ENCODE measurements at places on chromosomes 7 and 10.

DNA sequence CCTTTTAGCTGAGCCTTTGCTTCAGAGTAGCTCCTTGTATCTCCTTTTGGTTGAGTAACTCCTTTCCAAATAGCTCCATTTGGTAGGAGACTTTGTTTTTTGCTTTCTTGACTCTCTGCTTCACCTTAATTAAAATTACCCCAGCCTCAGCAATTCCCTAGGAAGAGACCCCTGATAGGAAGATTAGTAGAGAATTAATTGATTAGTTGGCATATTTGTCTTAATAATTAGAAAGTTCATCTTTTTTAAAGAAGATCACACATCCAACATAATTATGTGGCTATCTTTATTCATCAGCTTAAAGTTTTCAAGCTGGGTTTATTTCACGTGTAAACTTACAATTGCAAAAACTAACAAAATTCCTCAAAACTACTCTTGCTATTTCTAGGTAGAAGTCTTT lies 119.1 kb downstream of the LRRN3 start:
- no peak for DNase-seq

DNA sequence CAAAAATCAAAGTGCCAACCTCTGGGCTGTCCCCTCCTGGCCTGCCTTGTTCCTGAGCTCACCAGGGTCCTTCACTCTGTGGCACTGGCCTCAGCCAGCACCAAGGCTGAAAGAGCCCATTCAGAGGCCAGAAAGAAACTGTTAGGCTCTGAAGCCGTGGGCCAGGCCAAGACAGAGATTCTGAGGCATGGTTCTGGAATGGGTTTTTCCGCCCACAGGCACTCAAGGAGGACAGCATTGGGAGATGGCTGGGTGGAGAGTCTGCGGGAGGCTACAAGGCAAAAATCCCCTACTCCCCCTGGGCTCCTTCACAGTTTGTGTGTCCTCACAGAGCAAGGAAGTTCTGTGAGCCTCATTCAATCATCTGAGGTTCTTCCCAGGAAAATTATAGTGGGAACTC lies 31.7 kb downstream of the GRIFIN start:
- DNase-seq = no peak

- DNase-seq = no peak
These were observed 20.5 kb downstream of the CLEC2L start for GRCh38 chr7:139543801-139544603.

DNA sequence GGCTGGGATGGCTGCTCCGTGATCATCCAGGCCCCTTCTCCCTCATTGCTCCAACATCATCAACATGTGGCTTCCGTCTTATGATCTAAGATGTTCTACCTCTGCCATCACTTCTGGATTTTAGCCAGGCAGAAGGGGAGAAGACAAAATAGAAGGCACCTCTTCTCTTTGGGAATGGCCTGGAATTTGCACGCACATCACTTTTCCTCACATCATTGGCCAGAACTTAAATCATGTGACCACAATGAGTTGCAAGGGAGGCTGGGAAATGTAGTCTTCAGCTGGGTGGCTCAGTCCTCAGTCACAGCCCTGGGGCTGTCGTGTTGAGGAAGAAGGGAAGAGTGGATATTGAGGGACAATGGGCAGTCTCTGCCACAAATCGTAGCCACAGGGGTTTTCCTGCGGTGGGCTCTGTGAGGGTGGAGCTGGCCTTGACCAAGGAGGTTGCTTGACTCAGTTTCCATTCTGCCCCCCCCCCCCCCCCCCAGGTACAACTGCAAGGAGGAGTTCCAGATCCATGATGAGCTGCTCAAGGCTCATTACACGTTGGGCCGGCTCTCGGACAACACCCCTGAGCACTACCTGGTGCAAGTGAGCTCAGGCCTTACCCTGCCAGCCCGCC lies 50.3 kb downstream of the PALD1 start:
- no peak for DNase-seq

GRCh38 chr10:12720217-12720981 lies 281.1 kb downstream of the CCDC3 start:
- no peak for DNase-seq

DNA sequence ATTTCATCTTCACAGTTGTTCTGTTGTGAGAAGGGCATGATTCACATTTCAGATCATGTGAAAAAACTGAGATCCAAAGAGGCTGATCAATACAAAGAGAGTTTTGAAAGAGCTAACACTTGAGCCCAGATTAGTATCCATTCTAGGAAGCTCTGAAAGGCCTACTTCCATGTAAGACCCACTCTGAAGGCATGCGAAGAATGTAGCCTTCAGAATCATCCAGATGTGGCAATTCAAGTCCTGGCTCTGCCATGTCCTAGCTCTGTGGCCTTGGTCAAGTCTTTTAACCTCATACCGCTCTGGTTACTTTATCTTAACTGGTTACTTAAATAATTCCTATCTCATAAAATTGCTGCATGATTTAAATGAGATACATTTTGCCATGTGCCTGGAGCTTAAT lies 111.1 kb downstream of the FZD1 start:
- DNase-seq = no peak

DNA sequence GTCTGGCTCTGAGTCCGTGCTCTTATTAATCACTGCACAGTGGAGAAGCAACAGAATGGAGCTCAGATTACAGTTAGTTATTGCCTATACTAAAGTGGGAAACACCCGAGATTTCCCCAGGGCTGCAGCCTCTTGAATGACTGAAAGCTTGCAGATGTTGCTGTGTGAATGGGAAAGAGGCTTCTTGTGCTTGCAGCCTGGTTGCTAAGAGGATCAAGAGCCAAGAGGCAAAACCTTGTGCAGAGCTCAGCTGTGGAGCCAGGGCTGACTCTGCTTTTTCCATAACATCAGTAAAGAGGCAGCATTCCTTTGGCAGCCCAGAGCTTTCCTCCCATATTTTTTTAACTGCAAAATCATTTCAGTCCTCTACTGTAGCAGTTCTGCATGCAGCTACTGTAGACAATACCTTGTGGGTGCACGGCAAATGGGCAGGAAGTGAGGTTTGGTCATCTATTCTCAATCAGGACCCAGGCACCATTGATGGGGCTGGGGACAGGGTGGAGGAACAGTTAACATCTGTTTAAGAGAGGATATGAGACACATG lies 86.5 kb downstream of the RALA start:
- DNase-seq = no peak

DNA sequence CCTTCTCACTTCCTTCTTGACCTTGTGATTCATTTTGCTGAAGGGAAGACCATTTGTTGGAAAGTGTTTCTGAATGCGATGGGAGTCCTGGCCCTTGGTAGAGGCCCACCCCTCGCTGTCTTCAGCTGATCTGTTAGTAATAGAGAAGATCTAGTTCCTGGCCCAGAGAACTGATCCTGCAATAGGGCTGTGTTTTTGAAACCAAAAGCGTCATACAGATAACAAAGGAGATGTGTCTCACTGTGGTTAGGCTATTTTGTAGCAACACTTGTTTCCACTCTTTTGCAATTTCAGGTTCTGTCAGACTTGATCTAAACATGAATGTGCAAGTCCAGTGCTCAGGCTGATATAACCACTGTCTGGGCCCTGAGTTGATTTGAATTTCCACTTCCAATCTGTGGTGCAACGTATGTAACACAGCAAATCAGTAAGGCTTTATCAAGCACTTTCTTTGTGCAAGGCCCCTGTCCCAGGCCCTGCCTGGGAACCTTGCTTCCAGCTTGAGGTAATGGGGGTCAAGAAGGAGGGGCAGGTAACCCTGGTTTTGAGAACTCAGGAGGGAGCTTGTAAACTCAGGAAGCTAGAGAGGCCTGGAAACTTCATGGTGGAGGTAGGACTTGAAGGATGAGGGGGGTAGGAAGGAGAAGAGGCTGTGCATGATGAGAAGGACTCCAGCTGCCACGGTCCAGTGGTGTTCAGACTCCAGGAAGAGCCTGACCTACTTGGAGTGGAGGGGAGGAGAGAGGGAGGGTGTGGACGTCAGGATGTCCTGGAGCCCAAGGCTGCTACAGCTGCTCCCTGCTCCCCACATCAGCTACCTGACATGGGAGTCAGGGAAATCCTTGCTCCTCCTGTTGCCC lies 42.2 kb upstream of the SRGN start:
- DNase-seq = no peak

GRCh38 chr7:129417073-129417472 lies 17.2 kb upstream of the STRIP2 start:
- DNase-seq = no peak

DNA sequence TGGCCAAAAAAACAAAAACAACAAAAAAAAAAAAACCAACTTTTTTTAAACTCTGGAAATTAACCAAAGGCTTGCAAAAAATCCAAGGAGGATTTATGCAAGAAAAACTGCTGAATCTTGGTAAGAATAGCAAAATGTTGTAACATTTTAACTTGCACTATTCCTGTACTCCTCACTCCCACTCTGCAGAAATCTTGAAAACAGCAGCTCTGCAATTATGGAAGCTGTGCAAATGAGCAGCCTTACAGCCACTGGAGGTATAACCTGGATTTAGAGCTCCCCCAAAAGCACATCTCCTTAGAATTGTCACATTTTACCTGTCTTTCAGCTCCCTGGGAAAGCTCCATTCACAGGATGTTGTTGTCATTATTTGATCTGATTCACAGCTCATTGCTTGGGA lies 41.8 kb upstream of the LRGUK start:
- no peak for DNase-seq

GRCh38 chr10:28840971-28841370 lies 163.7 kb downstream of the BAMBI start:
- no peak for DNase-seq

- DNase-seq = no peak
These were observed 129.4 kb downstream of the AKR1D1 start for GRCh38 chr7:138205614-138206150.

DNA sequence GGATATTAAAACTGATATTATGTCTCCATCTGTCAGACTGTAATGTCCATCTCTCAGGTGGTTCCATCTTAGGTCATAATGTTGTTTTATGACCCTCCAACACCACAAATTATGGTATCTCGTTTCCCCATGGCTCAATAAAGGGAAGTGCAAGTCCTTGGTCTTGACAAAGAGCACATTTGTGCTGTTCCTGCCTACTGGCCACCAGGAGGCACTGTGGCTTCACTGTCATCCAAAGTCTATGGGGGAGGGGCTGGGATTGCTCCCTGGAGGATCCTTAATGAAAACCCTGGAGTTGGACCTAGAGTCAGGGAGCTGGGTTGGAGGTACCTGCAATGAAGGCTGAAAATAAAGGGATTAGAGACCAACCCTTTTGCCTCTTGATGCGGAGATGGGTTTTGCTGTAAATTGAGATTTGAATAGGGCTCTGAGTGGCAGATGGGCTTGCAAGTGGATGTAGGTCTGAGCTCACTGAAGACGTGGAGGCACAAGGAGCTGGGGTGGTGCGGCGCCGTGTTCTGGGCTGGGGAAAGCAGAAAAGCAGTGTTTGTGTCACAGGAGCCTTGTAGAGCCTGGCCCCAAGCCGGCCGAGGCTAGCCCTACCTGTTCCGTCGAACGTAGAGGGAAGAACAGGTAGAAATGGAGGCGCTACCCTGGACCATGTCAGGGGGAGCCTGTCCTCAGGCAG lies 180.5 kb upstream of the PRSS58 start:
- DNase-seq = no peak

- DNase-seq = no peak
These were observed 77.9 kb downstream of the SNX10 start for GRCh38 chr7:26369593-26369992.

GRCh38 chr10:31148951-31149350 lies 117.3 kb upstream of the ZNF438 start:
- no peak for DNase-seq

GRCh38 chr7:101428093-101428866 lies 65.6 kb downstream of the COL26A1 start:
- no peak for DNase-seq

DNA sequence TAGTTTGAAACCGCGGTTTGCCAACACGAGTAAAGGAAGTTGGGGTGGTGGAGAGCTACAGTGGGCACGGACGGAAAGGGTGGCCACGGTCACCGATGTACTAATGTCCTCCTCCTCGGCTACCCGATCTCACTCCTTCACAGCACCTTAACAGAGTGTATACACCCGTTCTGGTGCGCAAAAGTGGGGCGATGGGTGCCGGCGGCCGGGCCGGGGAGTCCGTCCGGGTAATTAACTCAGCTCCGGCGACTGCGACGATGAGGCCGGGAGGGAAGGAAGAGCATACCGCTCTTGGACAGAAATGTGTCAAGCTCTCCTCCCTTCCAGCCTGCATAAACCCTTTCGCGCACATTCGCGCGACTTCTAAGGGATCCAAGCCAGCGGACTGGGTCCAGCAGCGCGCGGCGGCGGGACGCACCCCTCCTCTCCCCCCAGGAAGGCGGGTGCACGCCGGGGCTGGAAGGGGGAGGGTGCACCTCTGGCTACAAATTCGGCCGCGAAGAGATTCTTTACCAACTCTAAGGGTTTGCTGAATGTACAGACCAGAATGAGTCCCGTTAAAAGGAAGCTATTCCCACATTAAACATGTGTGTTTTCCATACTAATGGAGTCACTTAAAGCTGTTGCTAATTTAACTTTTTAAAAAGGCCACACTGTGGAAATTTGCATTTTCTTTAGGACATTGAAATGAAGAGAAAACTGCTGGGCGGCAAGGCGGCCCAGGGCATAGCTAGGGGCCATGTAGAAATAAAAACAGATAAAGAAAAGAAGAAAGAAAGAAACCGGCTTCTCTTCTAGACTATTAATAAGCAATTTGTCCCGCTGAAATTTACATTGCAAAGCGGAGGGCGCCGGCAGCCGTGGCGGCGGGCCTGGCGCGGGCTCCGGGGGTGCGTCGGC lies 6.6 kb upstream of the EBF3 start:
- no peak for DNase-seq

DNA sequence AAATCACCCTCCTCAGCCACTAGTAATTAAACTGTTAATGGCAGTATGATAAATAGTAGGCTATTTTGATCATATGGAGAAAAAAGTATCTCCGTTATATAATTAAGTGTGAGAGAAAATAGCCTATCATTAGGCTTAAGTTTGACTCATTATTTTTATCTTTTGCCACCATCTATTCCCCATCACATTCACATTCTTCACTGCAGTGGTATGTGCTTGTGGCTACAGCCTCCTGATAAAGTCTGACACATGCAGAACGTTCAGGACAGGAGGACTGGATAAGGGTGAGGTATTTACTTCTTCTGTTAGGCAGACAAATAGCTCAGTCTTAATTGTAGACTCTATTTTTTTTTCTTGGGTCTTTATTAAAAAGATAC lies 5.8 kb downstream of the NEBL start:
- no peak for DNase-seq

- DNase-seq = no peak
These were observed 228.4 kb downstream of the FANK1 start for GRCh38 chr10:126124668-126125349.

- DNase-seq = no peak
These were observed 22.3 kb downstream of the COX15 start for GRCh38 chr10:99709480-99710229.

DNA sequence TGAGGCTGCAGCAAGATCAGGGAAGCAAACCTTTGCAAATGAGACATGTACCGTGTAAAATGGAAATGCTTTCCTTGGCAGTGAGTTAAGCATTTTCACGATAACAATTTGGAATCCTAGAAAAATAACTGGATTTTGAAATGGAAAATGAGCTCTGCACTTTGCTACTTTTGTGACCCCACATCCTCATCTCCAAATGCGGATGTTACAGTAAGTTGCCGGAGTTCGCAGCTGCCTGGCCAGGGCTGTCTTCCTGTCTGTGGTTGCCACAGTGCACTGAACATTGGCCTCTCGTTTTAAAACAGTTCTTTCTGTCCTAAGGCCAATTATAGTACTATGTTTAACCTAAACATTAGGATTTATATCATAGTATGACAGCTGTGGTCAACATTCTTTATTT lies 136.2 kb upstream of the FZD8 start:
- no peak for DNase-seq

GRCh38 chr10:971150-971542 lies 17.1 kb upstream of the GTPBP4 start:
- no peak for DNase-seq

- no peak for DNase-seq
These were observed 1.1 kb upstream of the PPP1R35 start for GRCh38 chr7:100437150-100438100.

Measured in stimulated activated CD4-positive, alpha-beta T cell treated with anti-CD3 and anti-CD28 coated beads, Interleukin-4, amount 100 ng/mL, for 4 hours (primary cell).